Stimulated activated CD8-positive, alpha-beta memory T cell treated with anti-CD3 and anti-CD28 coated beads, Interleukin-7, amount 100 ng/mL, for 1 hour (primary cell): ENCODE measurements at places on chromosomes 4 and X.

DNA sequence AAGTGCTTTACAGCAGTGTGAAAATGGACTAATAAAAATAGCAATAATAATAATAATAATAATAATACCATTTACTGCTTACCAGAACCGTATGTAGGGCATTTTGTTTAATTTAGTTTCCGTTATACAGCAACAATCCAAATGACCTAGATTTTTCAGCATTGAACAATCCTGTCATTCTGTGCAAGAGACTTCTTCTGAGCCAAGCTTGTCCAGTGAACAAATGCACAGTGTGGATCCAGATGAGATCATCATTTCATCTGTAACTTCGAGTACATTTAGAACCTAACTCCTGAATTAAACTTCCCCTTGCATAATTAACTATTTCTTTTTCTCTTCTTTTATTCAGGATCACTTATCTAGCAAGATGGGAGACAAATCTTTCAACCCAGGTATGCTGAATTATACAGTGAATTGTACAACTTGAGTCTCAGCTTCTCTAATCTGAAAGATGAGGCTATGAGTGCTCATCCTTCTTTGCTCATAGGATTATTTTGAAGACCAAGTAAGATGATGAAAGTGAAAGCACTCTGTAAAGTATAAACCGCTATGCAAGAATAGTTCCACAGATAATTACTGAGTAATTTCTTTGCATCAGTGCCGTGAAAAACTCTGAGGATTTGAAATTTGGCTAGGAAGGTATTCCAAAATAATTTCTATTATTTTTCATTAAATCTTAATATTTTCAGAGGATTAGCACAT is 6.6 kb downstream of the CLNK start:
- DNase-seq, result no peak

DNA sequence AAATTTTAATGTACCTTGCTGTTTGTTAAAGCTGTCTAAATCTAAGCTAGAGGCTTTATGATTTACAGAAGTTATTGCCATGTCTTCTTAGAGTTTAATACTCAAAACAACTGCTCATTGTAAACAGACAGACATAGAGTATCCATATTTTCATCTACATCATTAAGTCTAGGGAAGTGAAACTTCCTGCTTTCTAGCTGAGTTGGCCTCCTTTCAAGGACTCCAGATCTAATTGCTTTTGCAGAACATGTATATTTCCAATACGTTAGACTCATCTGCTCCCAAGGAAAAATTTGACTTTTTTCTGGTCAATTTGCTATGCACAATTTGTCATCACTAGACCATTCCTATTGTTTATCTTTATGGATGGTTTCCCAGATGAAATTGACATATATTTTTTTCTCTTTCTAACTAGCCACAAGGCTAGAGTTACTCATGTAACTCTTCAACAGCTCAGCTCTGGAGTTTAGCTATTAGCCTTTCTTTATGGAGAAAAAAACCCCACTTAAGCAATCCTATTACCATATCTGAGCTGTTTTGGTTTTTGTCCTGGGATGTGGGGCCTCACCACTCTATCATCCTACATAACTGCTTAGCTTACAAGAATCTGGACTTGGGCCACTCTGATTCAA is 122.9 kb downstream of the PPA2 start:
- DNase-seq, result no peak

DNA sequence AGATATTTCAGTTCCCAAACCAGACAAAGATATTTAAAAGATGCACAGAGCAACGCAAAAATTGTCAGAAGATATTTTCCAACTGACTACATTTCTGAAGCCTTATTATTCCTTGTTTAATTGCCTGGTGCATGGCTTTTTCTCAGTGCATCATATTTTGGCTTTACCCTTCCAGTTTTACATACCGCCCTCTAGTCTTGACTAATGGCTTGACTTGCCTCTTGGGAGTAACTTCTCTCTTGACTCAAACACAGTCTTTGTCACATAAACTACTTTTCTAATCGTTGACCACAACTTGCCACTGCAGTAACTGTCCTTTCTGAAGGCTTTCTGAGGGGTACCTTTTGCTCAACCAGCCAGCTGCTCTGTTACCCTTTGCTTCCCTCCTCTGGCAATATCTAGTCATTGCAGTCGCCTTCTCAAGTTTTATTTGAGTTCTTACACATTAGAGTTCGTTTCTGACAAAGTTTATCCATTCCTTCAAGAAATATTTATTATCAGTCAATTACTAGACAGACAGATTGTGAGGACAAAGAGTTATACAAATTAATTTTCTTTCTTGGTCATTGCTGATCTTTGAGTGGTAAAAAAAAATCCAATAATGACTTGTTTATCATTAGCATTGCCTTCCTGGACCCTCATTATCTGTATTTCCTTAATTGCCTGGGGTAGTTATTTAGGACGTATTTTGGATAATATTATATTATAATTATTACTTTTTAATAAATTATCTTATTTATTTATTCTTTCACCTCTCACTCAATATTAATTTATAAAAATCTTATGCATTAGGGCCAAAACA is 506.9 kb upstream of the PCDH10 start:
- no peak for DNase-seq

DNA sequence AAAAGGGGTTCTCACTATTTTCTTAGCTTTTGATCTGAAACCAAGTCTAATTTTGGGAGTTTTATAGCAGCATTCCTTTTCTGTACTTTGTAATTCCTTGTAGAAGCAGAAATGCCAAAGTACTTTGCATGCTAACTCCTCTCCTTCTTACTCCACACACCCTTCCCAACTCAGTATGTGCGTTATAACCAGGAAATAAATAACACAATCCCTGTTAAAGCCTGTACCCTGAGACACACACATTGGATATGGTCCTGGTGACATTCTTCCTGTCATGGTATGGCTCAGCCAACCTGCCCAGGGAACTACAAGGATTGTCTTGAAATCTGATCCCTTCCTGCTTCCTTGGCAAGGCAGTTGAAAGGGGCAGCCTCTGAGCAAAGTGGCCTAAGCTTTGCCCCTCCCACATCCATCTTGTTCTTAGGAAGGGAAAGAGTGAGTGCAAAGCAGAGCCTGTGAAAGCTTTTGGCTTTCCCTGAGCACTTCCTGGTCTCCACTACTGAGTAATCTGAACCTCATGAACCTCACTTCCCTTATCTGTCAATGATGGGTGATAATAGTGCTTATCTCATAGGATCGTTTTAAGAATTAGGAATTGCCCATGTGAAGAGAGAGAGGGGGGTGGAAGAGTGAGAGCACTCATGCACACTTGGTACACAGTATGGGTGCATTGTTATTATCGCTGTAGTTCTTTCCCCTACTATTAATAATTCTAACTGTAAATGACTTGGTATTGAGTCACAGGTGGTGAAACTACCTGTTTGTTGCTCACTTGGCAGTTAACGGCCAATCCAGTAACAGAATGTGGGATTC is 109.3 kb downstream of the AFF2 start:
- DNase-seq, result no peak

GRCh38 chr4:24582235-24582832 is 2.0 kb downstream of the DHX15 start:
- no peak for DNase-seq

DNA sequence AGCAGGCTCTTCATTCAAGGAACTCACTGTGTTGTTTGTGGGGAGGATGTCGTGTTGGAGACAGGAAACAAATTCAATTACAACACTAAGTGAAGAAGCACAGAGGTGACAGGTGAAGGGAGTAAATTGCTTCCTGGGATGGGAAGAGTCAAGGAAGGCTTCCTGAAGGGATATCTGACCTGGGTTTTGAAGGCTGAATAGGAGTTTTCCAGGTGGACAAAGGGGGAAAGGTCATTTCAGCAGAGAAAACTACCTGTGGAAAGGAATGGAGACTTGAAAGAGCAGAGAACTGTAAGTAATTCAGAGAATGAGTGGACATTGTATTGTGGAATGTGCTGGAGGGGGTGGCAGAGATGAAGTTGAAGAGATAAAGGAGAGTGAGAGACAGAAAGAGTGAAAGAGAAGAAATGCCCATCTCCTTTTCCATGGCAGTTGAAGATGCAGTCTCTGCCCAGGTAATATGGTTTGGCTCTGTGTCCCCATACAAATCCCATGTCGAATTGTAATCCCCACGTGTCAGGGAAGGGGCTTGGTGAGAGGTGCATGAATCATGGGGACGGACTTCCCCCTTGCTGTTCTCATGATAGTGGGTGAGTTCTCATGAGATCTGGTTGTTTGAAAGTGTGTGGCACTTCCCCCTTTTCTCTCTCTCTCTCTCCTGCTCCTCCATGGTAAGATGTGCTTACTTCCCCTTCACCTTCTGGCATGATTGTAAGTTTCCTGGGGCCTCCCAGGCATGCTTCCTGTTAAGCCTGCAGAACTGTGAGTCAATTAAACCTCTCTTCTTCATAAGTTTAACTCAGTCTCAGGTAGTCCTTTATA is 205.7 kb upstream of the BCOR start:
- DNase-seq, result no peak

DNA sequence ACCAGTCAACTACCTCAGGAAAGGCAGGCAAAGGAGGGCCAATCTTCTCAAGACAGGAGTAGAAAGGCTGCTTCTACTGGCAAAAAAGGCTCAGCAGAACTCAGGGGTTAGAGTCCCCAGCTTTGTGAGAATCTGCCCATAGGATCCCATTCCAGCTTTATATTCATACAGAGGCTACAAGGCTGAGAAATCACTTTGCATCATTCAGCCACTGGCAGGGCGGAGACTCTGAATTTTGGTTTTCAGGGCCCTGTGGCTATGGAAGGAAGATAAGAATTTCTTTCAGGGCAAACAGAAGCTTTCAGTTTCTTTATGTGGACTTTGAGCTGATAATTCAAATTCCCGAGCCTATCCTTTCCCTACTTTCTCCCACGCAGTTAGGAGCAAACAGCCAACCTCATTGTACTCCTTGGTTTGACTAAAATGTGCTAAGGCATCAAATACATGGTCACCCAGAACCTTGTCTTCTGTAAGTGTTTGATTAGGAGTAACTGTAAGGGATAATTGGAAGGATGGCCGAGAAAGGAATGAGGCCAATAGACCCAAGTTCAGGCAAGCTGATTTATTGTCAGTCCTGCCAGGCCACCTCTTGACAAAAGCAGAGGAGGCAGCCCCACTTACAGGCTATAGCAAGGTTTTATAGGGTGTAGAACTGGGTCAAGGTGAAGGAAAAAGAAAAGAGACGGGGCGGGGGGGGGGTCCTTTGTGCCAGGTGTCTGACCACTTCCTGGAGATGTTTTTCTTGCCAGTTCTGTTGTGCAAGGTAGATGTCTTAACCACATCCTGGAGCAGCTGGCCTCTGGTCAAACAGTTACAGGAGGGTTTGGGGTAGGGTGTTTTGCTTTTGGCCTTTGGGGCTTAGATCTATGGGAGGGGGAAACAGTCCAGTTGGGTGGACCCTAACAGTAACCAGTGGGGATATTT is 165.3 kb upstream of the PPP1R2C start:
- no peak for DNase-seq

DNA sequence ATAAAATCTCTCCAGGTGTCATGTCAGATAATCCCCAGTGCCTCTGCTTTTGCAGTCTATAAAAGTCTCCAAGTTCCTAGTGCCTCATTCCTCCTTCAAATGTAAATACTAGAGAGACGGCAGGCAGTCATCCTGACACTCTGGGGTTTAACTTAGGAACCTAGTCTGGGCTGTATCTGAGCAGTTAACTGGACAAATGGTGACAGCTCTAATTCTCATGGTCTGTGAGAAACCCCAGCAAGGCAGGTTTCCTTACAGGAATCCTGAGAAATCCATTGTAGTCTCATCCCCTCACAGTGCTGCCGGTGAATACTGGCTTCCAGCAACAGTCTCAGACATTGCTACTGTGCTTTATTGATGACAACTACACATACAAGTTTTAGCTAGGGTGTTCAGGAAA is 246.8 kb downstream of the SNCA start:
- DNase-seq, result no peak

DNA sequence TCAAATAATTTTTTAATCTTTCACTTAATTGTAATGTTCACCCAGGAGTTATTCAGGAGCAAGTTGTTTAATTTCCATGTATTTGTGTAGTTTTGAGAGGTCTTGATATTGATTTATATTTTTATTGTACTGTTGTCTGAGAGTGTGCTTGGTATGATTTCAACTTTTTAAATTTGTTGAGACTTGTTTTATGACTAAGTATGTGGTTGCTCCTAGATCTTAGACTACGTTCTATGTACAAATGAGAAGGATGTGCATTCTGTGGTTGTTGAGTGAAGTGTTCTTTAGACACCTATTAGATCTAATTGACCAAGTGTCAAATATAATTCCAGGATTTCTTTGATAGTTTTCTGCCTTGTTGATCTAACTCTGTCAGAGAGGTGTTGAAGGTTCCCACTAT is 353.3 kb upstream of the GNPDA2 start:
- no peak for DNase-seq

- DNase-seq, result no peak
These were observed 27.6 kb upstream of the ZNF81 start for GRCh38 chrX:47808904-47809788.

DNA sequence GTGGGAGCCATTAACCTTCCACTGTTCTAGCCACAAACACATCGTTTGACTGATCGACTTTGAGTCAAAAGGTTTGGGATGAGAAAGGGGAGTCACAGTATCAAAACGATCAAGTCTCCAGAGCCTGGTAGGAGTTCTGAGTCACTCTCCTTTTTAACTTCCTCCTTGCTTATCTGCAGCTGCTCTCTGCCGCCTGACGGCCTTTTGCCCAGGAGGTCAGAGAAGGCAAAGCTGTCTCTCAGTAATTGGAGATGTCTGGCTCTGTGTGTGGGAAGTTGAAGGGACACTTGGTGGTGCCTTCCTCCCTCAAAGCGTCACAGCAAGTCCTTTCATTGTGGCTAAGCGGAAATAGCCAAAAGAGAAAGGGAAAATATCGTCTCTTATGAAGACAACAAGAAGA is 63.1 kb downstream of the ANOS1 start:
- no peak for DNase-seq

DNA sequence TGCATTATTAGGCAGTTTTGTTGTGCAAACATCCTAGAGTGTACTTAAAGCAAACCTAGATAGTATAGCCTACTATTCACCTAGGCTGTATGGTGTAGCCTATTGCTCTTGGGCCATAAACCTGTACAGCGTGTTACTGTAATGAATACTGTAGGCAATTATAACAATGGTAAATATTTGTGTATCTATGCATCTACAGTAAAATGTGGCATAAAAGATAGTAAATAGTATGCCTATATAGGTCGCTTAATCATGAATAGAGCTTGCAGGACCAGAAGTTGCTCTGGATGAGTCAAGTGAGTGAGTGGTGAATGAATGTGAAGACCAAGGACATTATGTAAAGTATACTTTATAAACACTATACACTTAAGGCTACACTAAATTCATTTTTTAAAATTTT is 16.6 kb downstream of the USO1 start:
- DNase-seq, result no peak
